Pancreas (tissue), 10 donors: ENCODE measurements at places on chromosomes 12 and 14. TPM values are rescaled to one million over a fixed set of nuclear protein-coding genes. Genes with fewer than 3 reads are reported as not detected.

Gene WDR20
- 15.1 TPM for total RNA-seq

Gene GPR132
- total RNA-seq = 2.3 TPM

Gene IL26
- total RNA-seq = not detected

Gene MYF6
- not detected for total RNA-seq

Gene ITGB7
- 1.6 TPM for total RNA-seq

Gene SDR9C7
- not detected for total RNA-seq

Gene TMCC3
- 1.2 TPM for total RNA-seq

Gene GPR135
- 1.2 TPM for total RNA-seq

Gene FLRT2
- total RNA-seq = 82.5 TPM

Gene CKAP4
- total RNA-seq = 22.6 TPM

Gene LRRC23
- 4.0 TPM for total RNA-seq

Gene JAG2
- 11.0 TPM for total RNA-seq

Gene BRMS1L
- total RNA-seq = 3.7 TPM

Gene TMX1
- 22.2 TPM for total RNA-seq

Gene ZNF219
- 15.6 TPM for total RNA-seq

Gene NABP2
- 23.6 TPM for total RNA-seq

Gene VRTN
- total RNA-seq = not detected

Gene SLC39A2
- not detected for total RNA-seq

Gene CLEC9A
- total RNA-seq = not detected

Gene PAX9
- total RNA-seq = not detected

Gene ITFG2
- 18.3 TPM for total RNA-seq
